ENCODE measurements at places on chromosomes 11 and 22.

DNA sequence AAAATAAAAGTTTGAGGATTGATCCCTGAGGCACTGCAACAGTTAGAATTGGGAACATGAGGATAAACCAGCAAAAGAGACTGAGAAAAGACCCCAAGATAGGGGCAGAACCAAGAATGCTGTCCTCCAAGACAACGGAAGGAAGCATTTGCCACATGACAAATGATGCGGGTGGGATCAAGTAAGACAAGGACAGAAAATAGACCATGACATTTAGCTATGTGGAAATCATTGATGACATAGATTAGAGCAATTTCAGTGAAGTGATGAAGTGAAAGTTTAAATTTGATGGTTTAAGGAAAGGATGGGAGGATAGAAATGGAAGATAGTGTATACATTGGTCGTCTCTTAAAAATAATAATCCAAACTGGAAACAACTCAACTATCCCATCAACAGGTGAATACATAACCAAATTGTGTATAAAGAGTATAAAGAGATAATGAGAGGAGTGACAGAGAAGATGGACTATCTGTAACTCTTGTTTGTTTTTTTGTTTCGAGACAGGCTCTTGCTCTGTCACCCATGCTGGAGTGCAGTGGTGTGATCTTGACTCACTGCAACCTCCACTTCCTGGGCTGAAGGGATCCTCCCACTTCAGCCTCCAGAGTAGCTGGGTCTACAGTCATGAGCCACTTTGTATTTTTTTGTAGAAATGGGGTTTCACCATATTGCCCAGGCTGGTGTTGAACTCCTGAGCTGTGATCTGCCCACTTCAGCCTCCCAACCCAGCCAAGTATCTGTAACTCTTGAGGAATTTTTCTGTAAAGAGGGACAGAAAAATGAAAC lies 48.7 kb upstream of the FDX1 start:
- no peak for DNase-seq

- peak; percentile 44 for DNase-seq
Observed at GRCh38 chr11:44753961-44754645, 27.3 kb downstream of the TSPAN18 start.

- no peak for DNase-seq
Observed at GRCh38 chr11:17779861-17780594, 45.4 kb downstream of the KCNC1 start.

DNA sequence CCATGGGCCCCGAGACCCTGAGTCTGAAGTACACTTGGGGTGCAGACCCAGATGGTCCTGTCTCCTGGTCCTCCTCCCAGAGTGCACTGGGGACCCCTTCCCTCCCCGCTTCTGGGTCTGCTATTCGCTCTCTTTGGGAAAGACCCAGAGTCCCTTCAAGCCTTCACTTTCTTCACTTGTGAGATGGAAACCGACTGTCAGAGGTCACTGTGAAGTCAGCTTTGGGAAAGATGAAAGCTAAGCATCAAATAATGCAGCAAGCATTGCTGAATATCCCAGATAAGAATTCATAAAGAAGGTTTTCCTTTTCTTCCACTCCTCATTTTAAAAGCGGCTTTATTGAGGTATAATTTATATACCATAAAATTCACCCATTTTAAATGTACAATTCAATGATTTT lies 105.0 kb upstream of the CSNK2A3 start:
- DNase-seq: no peak

- no peak for DNase-seq
Observed at GRCh38 chr11:75966537-75967287, 151.7 kb downstream of the UVRAG start.
